ENCODE measurements at places on chromosomes 12 and 14. TPM values are rescaled to one million over a fixed set of nuclear protein-coding genes. Genes with fewer than 3 reads are reported as not detected.

NANOG gene
- 0.13 TPM for total RNA-seq

DNA sequence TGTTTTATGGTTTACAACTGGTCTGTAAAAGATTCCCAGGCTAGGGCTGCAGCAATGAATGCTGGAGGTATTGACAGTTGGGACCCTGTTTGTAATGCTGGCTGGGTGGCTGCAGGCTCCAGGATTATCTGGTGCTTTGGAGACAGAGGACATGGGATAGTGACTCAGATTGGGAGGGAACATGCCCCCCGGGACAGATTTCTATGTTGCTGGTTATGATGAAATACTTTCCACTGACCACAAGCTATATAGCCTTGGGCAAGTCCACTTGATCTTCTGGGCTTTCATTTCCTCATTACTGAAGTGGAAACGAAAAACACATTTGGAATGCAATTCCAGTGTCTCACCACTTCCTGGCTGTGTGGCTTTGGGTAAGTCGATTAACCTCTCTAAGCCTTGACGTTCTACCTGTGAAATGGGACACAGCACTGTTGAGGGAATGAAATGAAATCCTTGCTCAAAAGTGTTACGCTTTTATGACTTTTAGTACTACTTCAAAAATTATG is 6.3 kb upstream of the TPCN1 start:
- DNase-seq, result peak; percentile 99

NINJ2 gene
- total RNA-seq, result 5.2 TPM

GRCh38 chr14:61153914-61154545 is 127.1 kb downstream of the TMEM30B start:
- DNase-seq, result no peak

DNA sequence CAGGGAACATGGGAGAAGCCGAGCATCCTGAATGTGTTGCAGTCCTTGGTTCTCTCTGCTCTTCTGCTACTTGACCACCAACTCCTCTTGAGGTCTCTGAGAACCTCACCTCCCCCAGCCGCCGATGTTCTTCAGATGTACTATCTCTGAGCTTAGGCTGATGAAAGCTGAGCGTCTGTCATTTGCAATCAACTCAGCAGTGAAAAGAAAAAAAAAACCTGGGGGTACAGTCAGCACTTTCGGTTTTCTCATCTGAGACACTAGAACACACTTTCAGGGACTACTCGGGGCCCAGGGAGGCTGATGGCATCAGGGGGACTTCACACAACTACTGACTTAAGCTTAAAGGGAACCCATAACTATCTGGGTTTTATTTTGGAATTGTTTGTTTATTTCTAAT is 9.6 kb upstream of the FLVCR2 start:
- DNase-seq, result no peak

- DNase-seq, result no peak
Measured at GRCh38 chr12:81778719-81779118, 19.6 kb upstream of the PPFIA2 start.

DNA sequence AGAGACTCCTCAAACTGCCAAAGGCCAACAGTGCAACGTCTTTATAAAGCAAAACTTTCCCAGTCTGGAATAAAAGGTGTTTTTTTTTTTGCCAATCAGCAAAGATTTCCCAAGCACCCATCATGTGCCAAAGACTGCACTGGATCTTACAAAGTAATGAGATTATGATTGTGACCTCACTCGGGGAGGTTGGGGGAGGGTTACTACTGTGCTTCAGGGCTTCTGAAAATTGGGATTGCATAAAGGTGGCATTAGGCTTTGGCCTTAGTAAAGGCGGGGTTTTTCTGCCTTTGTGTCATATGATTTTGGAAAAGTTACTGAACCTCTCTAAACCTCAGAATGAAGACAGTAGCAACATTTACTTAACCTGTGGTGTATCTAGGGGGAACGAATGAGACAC is 233.8 kb downstream of the DACT1 start:
- no peak for DNase-seq

- DNase-seq, result no peak
Measured at GRCh38 chr14:69366069-69366468, 32.0 kb downstream of the ERH start.

GRCh38 chr12:49548822-49549648 is 10.2 kb downstream of the KCNH3 start:
- DNase-seq, result peak; percentile 48

- no peak for DNase-seq
Measured at GRCh38 chr14:68568907-68569897, 223.7 kb downstream of the ZFP36L1 start.

SLC5A8 gene
- not detected for total RNA-seq

DNA sequence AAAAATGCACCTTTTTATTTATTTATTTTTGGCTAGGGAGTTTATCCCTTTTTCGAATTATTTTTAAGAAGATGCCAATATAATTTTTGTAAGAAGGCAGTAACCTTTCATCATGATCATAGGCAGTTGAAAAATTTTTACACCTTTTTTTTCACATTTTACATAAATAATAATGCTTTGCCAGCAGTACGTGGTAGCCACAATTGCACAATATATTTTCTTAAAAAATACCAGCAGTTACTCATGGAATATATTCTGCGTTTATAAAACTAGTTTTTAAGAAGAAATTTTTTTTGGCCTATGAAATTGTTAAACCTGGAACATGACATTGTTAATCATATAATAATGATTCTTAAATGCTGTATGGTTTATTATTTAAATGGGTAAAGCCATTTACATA is 14.9 kb upstream of the SNAPC1 start:
- peak; percentile 54 for DNase-seq

- DNase-seq, result no peak
Measured at GRCh38 chr12:47114481-47114892, 34.7 kb upstream of the AMIGO2 start.

KRT75 gene
- not detected for total RNA-seq

ASB2 gene
- not detected for total RNA-seq

DNA sequence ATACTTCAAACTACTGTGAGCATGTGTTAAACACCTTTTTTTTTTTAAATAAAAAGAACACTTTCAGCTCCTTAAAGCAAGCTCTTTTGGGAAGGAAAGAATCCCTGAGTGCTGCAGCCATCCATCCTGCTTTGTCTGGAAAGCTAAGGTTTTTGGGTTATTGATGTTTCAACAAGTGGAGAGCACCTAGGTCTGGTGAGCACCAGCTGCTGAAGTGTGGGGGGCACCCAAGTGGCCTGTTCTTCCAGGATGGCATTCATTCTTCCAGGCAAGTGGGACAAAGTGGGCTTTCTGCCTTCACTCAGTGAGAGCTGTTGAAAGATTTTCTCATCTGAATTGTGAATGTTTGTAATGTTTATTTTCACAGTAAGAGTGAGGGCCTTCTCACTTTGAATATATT is 49.9 kb downstream of the BORCS5 start:
- no peak for DNase-seq

GRCh38 chr14:28754209-28754985 is 12.2 kb upstream of the FOXG1 start:
- DNase-seq, result peak; percentile 71

GRCh38 chr12:1398673-1399072 is 195.7 kb downstream of the FBXL14 start:
- DNase-seq, result peak; percentile 39

TAS2R20 gene
- 1.8 TPM for total RNA-seq

DNA sequence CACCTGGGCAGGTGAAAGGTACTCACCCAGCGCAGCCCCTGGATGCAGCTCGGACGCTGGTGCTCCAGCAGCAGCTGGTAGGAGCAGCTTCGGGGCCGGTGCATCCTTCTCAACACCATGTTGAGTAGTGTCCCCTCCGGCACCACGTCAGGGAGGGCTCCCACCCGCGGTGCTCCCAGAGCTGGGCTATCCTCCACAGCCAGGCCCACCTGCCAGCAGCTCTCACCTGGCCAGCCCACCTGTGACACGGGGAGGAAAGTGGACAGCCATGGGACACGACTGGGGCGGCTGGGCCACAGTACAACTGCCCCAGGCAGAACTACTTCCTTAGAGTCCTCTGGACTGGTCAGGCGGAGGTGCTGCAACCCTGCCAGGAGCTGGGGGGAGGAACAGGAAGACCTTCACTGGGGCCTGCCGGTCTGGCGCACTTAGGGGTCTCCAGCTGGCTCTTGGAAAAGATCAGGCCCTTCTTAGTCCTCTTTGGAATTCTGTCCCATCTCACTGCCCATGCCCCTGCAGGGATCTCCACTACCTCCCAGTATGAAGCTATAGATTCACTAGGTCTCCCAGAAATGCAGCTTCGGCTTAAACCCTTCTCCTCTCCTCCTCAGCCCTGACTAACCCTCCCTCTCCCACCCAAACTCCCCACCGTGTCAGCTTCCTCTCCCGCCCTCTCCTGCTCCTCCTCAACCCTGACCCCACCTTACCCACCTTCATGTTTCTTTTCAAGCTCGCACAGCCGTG is 668 bp downstream of the RAPGEF3 start:
- DNase-seq, result no peak

SLC25A47 gene
- not detected for total RNA-seq

DNA sequence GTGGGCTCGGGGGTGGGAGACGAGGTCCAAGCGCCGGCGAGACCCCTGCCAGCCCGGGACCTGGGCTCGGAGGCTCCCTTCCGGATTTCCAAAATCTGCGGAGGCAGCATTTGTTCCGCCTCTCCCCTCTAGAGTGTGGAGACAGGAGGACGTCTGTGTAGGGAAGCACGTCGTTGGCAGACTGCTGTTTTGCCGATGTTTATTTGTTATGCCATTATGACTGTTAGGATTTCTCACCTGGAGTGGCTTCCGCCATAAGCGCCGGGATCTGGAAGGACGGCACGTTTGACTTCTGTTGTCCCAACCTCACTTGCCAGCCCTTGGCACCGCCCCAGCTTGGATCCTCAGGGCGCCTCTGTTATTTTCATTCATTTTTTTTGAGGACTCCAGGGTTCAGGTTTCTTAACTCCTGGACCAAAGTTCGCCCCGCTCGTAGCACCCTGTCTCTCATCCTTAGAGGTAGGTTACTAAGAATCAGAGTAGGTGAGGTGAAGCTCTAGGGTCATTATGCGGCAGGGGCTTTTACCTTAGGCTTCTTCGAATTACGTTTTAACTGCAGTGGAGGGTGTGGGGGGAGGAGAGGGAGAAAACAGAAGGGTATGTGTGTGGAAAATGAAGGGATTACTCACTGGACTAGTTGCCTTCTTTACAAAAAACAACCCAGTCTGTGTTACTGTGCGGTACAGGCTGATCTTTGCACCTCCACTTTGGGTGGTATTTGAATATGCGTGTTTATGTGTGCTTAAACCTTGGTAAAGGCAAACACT is 547 bp upstream of the PYGL start:
- peak; percentile 69 for DNase-seq

GRCh38 chr12:108727868-108728735 is 3.2 kb downstream of the CORO1C start:
- DNase-seq, result no peak

DNA sequence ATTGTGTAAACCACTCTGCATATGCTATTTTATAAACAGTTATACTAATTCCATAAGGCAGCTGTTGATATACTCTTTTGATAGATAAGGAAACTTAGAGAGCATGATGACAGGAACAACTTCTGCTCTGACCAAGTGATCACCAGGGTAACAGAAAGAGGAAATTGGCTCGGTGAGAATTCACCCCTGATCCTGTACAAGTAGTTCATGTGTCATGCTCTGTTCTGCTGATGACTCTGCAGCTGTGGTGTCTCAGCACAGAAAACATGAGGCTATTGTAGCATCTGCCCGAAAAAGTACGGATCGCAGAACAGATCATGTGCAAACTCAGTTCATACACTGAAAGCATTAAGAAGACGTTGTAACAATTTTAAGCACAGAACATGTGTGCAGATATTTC is 345.0 kb downstream of the LRIG3 start:
- peak; percentile 90 for DNase-seq

MSI1 gene
- not detected for total RNA-seq

- no peak for DNase-seq
Measured at GRCh38 chr12:99870085-99870484, 114.7 kb downstream of the ANKS1B start.

WNT1 gene
- total RNA-seq, result not detected

GRCh38 chr14:30855345-30856037 is 18.9 kb upstream of the COCH start:
- no peak for DNase-seq

GRCh38 chr12:65867394-65867793 is 43.1 kb downstream of the HMGA2 start:
- peak; percentile 96 for DNase-seq

FAM222A gene
- total RNA-seq, result 0.89 TPM

DNA sequence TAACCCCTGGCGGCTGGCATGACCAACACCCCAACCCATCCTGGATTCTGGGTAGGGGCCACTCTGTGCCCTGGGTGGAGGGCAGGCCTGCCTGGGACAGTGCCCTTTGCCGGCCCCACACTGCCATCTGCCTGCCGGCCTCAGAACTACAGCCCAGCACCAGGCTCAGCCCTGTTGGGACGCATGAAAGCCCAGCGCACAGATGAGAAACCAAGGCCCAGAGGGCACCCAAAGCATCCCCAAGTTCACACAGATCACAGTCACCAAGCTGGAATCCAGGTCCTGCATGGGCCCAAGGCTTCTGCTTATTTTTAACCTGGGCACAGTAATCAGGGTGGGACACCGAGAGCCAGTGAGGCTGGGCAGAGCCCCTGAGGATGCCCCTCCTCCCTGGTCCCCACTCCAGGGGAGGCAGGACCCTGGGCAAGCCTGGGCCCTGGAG is 26.2 kb downstream of the RFLNA start:
- peak; percentile 72 for DNase-seq
